ENCODE measurements at places on chromosomes 1 and 21.

DNA sequence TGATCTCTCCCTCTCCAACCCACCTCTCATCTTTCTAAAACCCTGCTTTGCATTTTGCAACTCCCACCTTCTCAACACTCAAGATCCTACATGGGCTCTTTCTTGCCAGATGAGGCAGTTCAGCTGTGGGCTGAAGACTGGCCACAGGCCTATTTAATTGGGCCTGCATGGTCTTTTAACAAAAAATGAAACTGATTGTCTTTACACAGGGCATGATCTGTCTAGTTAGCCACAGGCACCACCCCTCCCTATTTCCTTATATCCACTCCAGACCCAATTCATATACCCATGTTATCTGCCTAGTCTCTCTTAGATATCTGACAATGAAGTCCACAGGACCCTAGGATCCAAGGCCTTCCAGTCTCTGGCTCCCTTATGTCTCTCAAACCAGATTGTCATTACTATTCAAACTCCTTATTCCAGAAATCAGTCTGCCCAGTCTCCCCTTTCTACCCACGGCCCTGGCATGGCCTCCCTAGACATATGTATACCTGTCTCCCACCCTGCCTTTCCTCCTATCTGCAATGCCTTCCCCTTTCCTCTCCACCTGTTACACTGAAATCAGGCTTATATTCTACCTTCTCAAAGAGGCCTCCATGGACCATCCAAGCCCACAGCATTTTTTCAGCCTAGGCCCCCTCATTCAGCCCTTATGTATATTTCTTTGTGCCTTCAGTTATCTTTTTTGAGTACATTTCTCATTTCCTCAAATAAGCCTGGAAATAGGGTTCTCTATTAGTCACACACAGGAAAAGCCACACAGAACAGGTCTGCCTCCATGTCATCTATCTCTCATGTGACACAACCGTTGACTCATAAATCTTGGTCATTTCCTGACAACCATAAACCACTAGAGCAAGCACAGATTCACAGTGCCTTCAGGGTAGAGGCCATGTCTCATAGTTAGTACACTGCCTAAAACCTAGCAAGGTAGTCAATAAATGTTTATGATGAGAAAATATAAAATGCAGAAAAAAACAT lies 39.0 kb downstream of the LPAR3 start:
- no peak for DNase-seq

DNA sequence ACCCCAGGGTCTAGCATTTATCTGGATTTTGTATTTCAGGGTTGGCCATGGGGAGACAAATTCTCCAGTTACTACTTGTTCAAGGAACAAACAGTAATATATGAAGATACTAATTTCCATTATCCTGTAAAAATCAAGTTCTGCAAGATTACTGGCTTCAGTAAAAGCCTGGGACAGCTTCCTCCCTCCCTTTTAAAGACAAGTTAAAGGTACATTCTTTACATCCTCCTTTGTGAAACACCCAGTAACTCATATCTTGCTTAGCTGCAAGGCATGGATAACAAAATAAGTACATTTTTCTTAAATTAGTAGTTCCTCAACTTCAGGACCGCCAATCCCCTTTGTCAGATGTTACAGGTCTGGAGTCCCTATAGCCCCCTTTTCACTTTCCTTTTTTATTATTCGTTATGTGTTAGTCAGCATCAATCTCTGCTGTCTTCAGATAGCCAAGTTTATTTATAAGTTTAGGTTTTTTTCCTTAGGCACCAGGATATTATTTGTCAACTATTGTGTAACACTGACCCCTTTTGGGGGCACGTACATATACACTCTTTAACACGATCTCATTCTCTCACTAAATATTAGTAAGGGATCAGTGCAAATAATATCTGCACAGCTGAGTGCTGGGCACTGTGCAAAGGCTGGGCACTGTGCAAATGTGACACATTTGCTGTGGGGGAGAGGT lies 9.8 kb downstream of the ERRFI1 start:
- DNase-seq: no peak

DNA sequence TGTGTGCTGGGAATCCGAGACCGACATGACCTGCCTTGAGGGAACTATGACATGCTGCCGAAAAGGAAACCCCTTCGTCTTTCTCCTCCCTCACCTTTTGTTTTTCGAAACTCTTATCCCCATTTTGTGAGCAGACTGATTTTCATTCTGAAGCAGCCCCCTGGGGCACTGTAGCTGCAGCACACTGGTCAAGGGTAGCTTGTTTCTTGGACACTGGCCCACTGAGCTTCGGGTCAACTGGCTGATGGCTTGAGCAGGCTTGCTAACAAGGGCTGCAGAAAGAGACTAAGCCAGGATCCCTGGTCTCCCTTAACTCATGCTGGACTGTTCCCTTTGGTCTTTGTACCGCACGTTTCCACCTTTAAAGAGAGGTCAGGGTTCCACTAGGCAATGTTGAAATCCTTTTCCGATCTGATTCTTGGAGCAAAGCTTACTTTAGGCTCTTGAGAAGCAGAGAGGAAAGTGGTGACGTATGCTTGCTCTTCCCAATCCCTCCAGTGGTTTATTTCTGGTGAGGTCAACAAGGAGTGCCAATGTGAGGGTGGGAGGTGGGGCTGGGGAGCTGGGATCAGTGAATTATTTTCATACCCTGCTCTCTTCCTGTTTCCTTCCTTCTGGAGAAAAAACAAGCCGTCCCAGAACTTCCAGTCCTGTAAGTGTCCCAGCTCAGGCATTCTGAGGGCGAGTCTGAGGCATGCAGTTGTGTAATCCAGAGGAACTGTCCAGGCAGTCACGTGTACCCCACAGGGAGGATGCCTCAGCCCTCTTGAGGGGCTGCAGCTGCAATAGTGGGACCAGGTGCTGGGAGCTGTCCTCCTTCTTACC lies 7.6 kb downstream of the CYP4B1 start:
- no peak for DNase-seq

DNA sequence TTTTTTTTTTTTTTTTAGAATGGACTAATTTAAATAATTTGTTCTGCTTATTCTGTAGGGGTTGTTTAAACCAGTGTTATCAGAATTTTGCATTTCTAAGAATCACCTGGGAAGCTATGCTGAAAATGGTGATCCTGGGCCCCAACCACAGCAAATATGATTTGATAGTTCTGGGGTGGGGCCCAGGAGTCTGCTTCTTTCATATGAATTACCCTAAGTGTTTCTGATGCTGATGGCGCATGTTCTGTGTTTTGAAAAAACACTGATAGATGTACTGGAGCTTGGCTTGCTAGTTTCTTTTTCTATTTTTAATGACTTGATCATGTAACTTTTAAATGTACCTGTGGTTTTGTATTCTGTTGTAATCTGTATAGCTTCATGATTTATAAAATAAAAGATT lies 89.3 kb downstream of the CDC14A start:
- DNase-seq: no peak

DNA sequence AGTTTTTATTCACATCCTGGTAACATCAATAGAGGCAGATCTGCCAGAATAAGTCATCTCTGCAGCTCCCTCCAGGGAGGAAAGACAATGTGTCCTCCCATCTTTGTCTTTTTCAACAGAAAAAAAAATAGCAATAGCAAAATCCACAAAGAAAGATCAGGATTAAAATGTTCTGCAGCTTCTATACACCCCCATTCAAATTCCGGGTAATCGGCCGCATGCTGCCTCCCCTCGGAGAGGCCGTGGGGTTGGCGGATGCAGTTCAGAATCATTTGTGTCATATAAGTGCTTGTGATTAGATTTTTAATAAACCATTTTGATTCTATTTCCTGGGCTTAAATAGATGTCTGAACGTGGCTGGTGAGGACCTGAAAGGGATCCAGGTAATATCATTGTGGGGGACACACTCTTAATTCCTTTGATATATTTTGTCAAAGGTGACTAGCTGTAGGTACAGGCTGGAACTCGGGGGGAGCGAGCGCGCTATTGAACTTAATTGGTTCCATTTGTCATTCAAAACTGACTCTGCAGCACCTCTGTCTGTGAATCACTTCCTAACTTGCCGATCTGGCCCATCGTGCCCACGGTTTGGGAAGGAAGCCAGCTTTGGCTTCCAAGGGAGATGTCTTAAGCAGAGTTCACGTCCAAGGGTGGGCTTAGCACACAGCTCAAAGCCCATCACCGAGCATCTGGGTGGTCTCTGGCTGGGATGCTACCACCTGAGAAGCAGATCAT lies 85.6 kb upstream of the ARHGEF16 start:
- DNase-seq: no peak

DNA sequence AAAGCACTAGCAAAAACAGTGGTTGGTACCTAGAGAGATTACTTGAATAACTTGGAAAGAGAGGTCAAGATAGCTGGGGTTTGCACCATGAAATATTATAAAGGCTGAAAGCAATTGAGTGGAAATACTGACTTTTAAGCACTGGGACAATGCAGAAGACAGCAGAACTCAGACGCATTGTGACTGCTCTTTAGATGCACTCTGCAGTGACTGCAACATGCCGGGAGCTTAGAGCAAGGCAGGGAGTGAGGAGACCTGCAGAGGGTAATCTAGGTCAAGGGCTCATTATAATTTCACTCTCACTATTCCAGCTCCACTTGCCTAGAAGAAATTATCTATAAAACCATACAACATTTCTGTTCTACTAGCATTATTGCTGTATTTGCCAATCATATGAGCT lies 36.6 kb downstream of the OLFM3 start:
- no peak for DNase-seq

DNA sequence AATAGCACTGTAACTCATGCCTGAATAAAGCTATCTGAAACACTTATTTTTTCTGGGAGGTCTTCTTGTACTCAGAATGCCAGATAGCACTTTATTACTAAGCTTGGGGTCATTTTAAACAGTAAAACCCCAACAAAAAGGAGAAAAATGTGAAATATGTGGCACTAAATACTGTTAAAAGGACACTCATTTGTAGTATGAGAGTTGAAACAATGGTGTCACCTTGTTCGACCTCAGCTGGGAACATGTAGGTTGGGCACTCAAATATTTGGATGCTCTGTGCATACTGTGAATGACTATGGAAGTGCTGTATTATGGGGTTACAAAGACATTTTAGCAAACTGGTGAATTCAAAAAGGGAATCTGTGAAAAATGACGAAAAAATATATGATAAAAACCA lies 53.9 kb downstream of the SELENOF start:
- DNase-seq: no peak

DNA sequence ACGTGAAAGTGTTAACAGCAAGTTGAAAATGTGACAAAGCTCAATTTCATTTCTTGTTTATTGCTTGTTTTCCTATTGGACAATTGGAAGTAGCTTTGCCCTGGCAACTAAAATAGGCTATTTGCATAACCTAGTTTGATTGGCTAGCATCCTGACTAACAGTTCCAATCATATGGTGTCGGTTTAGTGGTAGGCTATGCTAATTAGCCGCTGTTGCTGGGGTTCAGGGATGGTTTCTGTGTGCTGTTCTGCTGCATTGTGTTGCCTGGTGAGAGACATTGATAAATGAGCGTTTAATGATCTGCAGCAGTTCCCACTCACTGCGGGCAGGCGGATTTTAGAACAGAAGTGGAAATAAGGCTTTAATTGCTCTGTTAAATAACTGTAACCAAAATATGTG lies 68.5 kb downstream of the DYRK1A start:
- peak; percentile 92 for DNase-seq

- DNase-seq: no peak
Measured at GRCh38 chr1:74681851-74682250, 8.3 kb upstream of the ERICH3 start.

DNA sequence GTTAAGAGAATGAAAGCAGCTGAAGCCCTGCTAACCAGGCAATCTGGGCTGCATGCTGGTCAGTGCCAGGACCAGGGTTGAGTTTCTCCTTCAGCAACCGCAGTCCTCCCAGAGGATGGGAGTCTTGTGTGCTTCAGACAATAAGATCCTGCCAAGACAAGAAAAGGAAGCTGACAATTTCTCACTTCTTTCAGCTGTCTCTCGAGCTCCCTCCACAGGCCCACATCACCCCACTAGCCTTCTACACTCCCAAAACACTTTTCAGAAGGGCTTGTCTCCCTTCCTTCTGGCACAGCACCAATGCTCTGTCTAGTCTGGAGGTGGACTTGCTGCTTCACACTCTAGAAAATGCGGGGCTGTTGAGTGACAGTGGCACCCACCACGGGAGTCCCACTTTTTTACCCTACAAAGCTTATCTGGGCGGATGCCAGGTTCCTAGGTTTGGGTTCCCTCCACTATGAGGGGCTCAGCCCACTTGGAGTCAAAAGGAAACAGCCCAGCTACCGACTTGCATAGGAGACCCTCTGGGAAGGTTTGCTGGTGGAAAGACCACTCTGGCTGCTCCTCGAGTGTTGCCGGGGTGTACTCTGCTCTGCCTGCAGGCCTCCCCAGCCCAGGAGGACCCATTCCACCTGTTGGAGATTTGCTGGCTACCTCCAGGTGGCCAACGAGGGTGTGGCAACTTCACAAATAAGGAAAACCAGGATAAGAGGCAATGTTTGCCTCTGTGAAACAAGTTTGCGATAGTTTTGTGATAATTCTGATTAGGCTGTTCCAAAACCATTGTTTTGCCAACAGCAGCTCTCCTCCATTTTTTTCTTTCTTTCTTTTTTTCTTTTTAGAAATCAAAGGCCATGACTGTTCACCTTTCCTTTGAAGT lies 68.9 kb downstream of the TENT5C start:
- peak; percentile 27 for DNase-seq

DNA sequence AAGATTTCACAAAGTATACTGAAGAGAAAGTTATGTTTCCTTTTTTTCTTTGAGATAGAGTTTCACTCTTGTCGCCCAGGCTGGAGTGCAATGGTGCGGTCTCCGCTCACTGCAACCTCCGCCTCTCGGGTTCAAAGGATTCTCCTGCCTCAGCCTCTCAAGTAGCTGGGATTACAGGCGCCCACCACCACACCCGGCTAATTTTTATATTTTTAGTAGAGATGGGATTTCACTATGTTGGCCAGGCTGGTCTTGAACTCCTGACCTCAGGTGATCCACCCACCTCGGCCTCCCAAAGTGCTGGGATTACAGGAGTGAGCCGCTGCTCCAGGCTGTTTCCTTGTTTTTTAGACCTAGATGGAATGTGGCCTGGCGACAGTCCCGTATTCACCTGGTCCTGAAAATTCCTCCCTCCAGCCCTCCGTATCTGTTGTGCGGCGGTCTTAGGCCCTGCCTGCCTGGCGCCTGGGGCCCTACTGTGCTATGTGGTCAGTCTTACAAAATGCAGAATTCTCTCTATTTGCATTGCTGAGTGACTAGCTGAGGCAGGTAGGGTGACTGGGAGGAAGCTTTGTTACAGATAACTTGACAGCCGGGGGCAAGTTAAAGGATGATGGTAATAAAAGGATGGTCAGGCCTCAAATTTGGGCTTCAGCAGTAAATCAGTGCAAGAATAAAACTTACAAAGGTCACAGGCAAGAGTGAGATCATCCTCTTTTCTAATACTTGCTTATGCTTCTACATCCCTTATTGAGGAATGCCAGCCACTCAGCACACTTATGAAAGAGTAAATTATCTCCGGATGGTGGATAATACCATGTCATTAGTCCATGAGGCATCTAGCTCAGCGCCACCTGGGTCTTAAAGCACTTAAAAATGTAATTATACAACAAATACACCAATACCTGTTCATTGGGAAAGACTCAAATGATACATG lies 30.3 kb downstream of the PARK7 start:
- no peak for DNase-seq

DNA sequence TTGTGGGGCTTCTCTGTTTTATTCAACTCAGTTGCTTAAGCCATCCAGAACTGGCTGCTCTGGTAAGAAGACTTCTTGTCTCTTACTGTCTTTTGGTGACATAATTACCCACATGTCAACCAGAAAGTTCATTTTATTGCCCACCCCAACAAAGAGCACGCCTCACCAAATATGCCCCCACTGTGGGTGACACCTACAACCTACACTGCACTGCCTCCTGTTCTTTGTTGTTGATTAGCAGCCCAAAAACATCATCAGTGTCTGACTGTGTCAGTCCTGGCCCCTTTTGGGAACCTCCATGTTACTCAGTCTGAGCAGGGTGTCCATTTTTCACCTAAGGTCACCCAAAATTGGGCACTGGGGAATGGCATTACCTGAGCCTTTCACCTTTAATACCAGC lies 49.3 kb downstream of the ZNF678 start:
- no peak for DNase-seq

All from HEK293T (cell line).